ENCODE measurements at places on chromosomes 16 and 17. TPM values are rescaled to one million over a fixed set of nuclear protein-coding genes. Genes with fewer than 3 reads are reported as not detected.

SLC5A11 gene
- total RNA-seq, result 1.0 TPM

ABCA9 gene
- not detected for total RNA-seq

SOCS7 gene
- total RNA-seq, result 39.1 TPM

SYT17 gene
- total RNA-seq, result 6.0 TPM

OTOP3 gene
- total RNA-seq, result not detected

LHX1 gene
- total RNA-seq, result not detected

TACO1 gene
- 26.0 TPM for total RNA-seq

NPIPA8 gene
- 18.5 TPM for total RNA-seq

LRRC37A gene
- 5.8 TPM for total RNA-seq
